DMS 273 treated with DMSO at 0.1 percent for 48 hours (cell line): ENCODE measurements at places on chromosomes 11 and 22.

DNA sequence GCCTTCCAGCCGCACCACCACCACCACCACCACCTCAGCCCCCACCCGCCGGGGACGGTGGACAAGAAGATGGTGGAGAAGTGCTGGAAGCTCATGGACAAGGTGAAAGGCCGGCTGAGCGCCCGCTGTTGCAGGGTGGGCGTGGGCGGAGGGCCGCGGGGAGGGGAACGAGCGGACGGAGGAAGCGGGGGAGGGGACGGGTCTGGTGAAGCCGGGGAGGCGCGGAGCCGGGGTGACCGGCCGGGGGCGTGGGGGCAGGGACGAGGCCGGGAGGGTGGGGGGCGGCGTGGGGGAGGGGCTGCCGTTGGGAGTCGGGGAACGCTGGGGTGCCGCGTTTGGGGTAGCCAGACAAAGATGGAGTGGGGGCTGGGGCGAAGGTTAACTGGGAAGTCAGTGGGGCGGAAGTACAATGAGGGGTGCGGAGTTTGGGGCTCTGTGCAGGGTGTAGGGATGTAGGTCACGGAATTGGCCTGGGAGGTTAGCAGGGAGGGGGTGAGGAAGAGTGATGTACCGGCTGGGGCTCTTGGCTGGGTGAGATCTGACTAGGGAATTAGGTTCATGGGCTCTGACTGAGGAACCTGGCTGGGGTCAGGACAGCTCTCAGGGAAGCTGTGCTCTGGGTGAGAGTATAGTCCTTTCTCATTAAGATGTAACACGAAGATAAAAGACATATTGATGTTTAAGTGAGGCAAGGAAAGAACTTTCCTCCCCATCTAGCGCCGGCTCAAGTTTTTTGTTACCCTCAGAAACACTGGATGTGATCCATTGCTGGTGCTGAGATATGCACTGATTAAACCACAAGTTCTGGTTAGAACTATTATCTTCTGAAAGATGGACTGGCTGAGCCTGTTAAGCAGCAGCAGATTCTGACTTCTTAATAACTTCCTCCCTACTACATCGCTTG lies 624 bp downstream of the CBL start:
- no peak for DNase-seq

GRCh38 chr22:23263651-23264555 lies 83.6 kb downstream of the BCR start:
- DNase-seq: no peak

- no peak for DNase-seq
Observed at GRCh38 chr11:50187220-50187619, 154.5 kb downstream of the OR4C45 start.

DNA sequence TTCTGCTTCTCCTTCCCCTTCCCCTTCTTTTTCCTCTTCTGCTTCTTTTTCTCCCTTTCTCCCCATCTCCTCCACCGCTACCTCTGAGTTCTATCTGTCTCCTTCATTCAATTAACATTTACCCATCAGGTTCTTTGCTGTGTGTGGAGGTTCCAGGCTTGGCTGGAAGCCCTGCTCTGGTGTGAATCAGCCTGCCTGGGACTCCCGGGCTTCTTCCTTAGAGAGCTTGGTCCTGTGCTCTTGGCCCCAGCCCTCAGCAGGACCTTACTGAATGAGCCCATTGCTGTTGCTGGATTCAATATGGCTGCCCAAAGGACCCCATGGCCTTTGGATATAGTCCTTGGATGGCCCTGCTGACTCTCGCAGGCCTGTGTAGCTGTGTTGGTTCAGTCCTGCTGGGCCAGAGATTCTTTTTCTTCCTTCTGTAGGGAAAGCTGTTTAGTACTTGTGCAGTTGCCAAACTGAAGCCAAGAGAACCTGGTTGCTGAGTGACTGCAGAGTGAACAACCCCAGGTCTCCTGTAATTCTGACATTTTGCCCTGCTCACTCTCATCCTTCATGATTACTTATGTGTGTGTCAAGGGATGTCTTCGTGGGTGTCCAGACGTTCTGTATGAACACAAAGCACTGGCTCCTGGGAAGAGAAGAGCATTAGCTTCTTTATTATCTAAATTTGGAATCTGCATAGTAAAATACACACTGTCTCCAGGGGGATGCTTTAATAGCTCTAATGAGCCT lies 81.0 kb upstream of the ZBED5 start:
- DNase-seq: no peak

DNA sequence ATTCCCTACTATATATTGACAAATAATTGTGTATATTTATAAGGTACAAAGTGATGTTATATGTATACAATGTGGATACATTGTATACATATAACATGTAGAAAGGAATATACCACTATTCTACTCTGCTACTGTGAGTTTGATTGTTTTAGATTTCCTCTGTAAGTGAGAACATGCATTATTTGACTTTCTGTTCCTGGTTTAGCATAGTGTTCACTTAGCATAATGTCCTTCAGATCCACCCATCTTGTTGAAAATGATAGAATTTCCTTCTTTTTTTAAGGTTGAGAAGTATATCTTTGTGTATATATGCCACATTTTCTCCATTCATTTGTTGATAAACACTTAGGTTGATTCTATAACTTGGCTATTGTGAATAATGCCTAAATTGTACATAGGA lies 140.8 kb upstream of the BDNF start:
- no peak for DNase-seq

- no peak for DNase-seq
Observed at GRCh38 chr11:61472282-61472681, 36.3 kb upstream of the LRRC10B start.

DNA sequence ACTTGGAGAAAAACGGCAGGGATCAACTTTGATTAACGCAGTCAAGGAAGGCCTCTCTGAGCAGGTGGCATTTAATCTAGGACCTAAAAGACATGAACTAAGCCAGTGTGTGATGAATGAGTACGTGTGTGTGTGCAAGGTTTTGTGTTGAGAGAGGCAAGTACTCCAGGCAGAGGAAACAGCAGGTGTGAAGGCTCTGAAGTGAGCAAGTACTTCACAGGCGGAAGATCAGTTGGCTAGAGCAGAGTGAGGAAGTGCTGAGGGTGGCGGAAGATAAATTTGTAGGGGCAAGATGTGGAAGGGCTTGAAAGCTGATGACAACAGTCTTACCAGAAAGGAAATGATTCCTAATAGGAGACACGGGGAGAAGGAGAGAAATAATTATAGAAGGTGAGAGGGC lies 6.8 kb downstream of the APIP start:
- DNase-seq: no peak

DNA sequence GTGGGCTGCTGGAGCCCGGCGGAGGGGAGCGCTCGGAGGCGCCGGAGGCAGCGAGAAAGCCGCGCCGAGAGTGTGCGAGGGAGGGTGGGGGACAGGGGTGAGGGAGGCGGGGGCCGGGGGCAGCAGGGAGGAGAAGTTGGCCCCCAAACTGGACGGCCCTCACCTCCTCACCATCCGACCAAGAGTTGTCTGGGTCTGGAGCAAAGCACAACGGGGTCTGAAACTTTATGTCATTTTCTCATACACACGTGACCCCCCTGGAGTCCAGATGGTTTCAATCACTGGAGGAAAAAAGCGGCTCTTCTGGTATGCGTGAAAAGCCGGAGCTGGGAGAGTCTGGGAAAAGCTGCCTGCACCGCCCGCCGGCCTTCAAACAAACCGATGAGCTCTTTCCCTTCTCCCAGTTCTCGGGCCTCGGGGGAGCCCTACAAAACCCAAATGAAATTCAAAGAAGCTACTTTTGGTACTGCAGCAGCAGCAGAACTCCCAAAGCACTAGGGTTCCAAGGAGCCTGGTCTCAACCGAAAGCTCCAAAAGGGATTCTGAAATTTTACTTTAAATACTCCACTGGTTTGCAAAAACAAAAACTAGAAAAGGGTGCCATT lies 39.7 kb upstream of the AKIP1 start:
- peak; percentile 66 for DNase-seq

- no peak for DNase-seq
Observed at GRCh38 chr11:15113381-15113780, 1.3 kb upstream of the INSC start.

DNA sequence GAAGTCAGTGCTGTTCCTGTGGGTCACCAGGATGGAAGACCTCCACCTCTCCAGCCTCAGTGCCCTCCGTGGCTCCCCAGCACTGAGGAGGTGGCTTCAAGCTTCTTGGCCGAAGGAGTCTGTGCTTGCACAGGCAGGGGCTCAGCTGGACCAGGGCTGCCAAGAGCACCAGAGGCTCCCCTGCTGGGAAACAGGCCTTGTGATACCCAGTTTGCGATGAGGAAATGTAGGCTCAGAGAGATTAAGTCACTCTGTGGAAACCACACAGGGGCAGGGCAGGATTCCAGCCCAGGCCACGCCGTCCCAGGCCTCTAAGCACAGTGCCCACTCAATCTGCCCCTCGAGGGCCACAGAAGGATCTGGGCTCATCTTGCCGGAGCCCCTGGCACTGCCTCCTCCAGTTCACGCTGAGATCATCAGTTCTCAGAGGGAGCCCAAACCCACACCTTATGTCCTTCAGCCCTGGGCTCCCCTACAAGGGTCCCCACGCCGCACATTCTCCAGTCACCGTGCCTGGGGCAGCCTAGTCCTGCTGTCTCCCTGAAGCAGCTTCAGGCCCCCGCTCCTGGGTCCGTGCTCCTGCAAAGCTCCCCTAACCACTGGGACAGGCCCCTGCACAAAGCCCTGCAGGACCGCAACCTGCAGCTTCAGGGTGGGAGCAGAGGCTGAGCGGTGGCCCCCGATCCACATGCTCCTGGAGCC lies 21.6 kb downstream of the ANO1 start:
- no peak for DNase-seq

- peak; percentile 44 for DNase-seq
Observed at GRCh38 chr11:91173701-91174100, 950.9 kb upstream of the CHORDC1 start.

DNA sequence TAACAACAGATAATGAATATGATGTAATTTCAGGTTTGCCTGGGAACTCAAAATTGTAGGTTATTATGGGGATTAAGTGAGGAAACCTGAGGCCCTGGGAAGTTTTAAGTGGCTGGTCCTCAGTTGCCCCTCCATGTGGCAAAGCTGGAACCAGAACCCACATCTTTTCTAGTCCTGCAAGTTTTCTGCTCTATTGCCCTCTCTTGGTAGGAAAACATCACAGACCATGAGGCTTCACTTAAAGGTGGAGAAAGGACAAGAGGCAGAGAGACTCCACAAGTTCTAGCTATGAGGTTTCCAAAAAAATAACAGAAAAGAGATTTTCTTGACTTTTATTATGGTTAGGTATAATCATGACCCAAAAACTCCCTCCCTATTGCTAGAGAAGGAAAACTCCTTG lies 115.5 kb upstream of the DDI1 start:
- DNase-seq: no peak

- DNase-seq: no peak
Observed at GRCh38 chr22:44627521-44628139, 74.4 kb upstream of the PRR5 start.

- no peak for DNase-seq
Observed at GRCh38 chr11:11894486-11894885, 52.7 kb downstream of the USP47 start.

- DNase-seq: no peak
Observed at GRCh38 chr11:92826136-92826535, 143.3 kb upstream of the MTNR1B start.

GRCh38 chr11:107858217-107859070 lies at the start of gene SLC35F2:
Gene SLC35F2, minus strand, starts transcription at chr11:107858787. Its CDS starts 20 bp downstream, at chr11:107858767.
- DNase-seq: peak; percentile 50

- no peak for DNase-seq
Observed at GRCh38 chr11:44746894-44747293, 20.1 kb downstream of the TSPAN18 start.

DNA sequence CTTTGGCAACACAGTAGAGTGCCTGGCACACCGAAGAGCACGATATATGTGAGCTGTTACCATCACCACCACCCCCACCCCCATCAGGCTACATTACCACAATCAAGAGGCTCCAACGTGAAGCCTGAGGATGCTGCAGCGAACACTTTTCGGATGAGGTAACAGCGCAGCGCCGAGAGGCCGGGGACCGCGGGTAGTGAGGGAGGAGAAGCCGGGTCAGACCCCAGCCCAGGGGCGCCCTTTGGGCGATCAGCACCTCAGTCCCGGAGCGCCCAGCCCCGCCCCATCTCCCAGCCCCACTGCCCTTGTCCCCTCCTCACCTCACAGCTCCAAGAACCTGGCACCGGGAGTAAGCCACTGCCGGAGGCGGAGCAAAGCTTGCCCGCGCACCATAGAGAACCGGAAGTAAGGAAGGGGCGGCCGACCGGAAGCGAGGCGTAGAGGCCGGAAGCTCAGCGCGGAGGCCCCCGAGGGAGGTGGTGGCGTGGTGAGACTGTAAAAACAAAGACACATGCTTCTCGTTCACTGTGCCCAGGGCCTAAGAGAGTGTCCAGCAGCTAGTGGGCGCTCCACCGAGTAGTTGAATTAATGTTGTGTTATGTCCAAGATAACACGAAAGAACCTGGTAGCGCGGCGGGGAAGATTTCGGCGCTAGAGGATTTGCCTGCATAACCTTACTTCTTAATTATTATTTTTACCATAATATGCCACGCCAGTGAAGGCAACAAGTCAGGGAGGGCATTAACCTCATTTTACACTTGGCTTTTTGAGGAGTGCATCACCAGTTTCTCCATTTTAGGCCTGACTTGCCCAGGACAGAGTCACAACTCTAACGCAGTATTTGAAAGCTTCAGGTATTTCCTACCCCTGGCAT lies at the start of gene THOC5:
Gene THOC5 (minus strand): TSS at position 407 of the 874 bp plus-strand sequence. CDS start 4,610 bp downstream, outside the sequence.
- DNase-seq: peak; percentile 89

DNA sequence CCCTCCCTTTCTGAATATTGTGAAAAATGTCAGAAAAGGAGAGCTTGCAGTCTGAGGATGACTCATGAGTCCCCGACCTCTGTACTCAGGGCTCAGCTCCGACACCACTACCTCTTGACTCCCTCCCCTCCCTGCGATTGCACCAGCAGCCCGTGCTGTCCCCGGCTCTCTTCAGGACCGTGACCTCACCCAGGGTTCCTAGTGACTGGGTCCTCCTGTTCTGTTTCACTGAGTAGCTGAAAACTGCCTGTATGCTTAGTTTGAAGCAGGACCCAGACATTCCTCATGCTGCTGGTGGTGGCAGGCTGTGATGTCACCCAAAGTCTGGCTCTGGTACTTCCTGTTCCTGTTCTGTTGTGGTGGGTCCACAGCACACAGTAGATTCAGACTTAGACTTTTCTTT lies 11.7 kb downstream of the PHRF1 start:
- DNase-seq: no peak

- no peak for DNase-seq
Observed at GRCh38 chr11:7413961-7414915, 71.1 kb upstream of the OLFML1 start.

DNA sequence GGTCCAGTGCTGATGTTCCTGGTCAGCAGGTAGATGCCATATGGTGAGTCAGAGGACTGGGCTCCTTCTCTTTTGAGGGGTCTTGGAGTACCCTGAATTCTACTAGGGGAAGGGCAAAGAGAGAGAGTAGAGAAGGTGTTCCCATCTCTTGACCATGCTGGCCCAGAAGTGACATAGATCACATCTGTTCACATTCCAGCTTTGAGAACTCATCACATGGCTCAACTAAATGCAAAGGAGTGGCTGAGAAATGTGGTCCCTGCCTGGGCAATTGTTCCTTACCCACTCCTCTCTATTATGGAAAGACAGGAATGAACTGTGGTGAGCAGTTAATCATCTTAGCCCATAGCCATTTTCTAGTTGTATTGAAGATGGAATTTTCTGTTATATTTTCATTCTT lies 105.4 kb upstream of the TIMP3 start:
- DNase-seq: no peak

GRCh38 chr22:46862418-46863324 lies 100.2 kb downstream of the TBC1D22A start:
- no peak for DNase-seq
